Stimulated activated CD8-positive, alpha-beta memory T cell treated with anti-CD3 and anti-CD28 coated beads, Interleukin-7, amount 100 ng/mL, for 1 hour (primary cell): ENCODE measurements at places on chromosomes 2 and 18.

DNA sequence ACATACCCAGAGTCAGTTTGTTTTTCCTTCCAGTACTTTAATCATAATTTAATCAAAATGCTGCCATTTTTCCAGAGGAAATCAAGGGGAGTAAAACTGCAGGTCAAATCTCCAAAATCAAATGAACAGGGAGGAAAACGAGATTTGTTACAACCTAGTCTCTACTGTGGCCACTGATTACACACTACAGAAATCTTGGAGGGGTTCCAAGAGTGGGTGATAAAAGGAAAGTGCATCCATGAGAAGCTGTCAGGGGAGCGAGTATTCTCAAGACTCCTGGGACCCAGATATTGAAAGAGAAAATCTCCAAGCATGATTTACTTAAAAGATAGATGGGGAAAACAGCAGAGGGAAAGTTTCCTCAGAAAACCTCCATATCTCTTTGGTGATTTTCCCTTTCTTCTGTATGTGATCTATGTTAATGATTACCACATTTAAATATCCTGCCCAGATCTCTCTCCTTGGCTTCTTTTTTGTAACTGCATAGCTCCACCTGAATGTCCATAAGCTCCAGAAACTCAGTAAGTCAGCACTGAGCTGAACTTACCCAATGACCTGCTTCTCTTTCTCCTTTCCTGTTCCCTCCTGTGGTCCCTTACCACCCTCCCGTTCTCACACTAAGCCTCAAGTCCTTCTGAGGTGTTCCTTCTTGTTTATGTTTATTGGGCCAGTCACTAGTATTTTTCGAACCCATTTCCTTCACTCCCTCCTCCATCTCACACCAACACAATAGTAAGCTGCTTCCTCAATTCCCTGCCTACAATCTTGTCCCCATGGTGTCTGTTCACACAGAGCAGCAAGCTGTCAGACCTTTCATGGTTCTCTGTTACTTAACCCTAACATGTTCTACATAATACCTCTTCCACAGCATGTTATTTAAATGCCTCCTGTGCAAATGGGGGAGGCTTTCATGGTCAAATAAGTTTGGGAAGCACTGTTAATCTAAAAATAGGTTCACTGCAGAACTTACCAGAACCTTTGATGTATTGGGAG lies 73.9 kb upstream of the TWSG1 start:
- DNase-seq = no peak

DNA sequence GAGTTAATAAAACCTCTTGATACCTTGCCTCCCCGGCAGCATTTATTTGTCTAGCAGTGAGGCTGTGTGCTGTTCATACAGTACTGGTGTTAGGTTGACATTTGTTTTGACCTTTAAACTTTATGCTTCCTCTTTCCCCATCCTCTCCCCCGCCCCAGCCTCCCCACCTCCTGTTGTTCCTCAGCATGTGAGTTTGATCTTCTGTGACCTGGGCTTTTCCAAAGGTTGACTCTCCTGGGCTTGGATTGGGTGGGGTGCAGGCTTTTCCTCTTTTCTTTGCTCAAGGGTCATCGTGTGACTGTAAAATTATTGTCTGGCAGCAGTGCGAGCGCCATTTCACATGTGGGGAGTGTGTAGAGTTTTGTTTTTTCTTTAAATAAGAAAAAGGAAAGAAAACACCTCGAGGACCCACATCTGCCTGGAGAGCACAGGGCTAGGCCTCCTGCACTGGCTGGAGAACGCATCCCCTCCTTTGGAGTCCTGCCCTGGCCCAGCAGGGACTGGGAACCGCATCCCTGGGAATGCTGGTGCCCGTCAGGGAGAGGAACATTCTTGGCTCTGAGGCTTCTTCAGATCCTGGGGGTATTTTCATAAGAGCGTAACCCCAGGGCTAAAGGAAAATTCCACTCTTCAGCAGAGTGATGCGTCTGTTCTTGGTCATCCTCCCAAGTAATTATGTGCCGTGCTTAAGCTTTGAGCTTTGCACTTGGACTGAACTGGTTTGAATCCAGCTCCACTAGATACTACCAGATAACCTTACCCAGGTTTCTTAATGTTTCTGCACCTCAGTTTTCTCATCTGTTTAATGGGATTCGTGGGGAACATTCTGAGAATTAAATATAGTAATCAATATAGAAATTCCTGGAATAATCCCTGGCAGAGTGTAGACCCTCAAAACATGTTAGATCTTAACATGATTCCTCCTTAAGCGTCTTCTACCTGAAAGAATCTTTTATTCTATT lies 91.5 kb downstream of the SETBP1 start:
- no peak for DNase-seq

GRCh38 chr2:240466579-240467148 lies 31.2 kb downstream of the GPC1 start:
- DNase-seq = no peak

DNA sequence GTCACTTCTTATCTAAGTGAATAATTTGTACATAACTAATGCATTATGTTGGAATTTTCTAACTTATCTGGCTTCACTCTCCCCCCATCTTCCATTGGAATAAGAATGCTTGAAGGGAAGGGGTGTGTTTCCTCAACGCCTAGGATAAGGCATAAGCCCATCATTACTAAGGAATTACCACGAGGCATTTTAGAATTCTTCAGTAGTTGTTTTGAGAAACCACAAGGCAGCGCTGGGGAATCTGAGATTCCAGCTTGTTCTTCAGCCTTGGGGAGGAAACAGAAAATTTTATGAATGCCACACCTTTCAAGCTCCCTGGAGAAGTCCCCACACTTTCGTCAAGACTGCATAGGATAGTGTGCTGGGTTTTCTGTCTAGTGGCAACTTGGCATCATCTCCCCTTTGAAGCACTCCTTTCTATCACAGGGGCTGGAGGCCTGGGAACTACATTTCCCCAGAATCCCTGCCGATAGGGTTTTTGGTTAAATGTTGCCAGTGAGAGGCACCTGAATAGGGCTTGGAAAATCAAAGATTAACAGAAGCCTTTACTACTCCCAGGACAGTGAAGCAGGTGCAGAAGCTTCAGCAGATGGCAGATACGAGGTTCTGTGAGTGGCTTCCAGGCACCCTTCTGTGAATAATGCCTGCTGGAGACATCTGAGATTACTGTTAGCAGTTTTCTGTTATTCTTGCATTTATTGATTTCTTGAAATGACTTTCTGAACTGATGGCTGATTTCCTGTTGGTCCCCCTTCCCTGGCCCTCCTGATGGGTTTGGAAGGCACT lies 192.7 kb upstream of the REV1 start:
- DNase-seq = no peak

DNA sequence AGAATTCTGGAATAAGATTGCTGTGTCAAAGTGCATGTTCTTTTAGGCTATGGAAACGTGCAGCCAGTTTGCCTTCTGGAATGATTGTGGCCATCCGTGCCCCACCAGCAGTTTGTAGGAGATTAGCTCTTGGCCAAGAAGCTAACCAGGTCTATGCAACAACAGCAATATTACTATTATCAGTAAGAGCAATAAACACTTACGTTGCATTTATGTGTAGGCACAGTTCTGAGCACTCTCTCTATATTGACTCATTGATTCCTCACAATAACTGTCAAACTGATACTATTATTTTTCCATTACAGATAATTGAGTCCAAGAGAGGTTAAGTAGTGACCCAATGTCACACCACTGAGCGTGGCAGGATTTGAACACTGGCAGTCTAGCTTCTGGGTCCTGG lies 186.4 kb downstream of the DYSF start:
- DNase-seq = no peak

DNA sequence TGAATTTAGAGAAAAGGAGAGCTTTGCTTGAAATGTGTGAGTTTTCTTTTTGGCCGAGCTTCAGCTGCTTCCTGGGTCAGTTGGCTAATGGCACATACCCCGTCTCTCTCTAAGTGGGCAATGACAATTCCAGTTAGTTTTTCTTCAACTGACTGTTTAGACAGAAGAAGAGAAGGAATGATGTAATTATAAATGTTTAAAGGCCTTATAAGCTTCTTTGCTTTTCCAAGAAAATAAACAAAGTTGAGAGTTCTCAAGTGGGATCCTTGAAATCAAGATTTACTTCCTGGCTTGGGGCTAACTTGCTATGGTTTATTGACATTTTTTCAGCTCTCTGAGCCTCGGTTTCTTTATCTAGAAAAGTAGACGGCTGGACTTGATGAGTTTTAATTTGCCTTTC lies 794.9 kb upstream of the ACVR2A start:
- no peak for DNase-seq

GRCh38 chr18:58640891-58641610 lies 12.2 kb upstream of the ALPK2 start:
- no peak for DNase-seq

GRCh38 chr2:104862058-104862941 lies 8.4 kb downstream of the POU3F3 start:
- no peak for DNase-seq

DNA sequence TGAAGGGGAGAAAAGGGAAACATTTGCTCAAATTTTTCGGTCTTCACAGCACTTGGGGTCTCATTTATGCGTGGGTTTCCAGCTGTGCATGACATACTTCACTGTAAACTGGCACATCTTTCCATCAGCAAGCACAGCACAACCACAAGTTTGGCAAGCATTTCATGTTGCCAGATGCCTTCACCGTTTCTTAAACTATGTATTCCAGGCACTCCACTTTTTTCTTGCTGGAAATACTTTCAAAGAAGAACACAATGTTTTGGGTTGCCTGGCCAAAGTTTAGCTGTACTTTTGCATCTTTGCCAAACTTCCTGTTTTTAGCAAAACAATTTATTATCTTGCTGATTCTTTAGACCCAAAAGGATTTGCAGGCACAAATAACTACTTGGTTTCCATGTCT lies 194.6 kb upstream of the MEIS1 start:
- no peak for DNase-seq

DNA sequence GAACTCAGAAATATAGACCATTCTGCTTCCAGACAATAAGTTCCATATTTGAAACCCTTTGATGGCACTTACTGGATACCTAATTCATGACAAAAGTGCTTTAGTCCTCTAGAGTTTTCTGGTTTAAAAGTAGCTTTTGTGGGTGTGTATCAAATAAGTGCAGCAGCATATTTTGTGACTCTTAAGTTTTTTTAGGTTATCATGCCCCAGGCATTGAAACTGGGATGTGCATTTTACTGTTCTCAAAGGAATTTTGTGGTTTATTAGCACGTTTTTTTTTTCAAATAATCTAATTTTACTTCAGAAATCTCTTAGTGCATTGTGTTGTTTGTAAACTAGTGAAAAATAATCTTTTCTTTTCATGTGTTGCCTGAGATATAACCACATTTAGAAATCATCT lies 1.5 kb downstream of the XRCC5 start:
- no peak for DNase-seq

DNA sequence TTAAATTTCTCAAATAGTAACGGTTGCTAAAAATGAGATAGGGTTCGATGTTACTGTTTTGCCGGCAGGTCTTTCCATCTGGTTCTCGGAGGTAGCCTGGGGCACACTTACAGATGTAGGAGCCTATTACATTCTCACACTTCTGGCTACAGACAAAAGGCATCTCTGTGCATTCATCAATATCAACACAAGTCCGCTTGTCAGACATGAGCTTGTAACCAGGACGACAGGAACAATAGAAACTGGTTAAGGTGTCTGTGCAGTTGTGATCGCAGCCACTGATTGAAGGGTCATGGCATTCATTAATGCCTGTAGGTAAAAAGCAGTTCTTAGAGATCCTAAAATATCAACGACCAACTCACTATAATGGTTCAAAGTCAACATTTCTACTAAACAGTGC lies 116.3 kb downstream of the DHRS9 start:
- DNase-seq = no peak

DNA sequence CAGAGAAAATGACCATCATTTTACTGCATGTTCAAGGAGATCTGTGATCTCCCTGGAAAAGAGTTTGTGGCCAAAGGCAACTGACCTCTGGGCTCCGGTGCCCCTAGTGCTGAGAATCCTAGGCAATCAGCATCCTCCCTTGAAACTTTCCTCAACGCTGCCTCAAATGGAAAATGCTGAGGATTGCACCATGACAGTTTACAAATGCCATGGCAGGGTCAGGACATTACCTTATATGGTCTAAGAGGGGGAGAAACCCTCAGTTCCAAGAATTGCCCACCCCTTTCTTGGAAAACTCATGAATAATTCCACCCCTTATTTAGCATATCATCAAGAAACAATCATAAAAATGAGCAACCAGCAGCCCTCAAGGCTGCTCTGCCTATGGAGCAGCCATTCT lies 48.3 kb downstream of the ALPK2 start:
- no peak for DNase-seq

GRCh38 chr2:48756289-48756688 lies 765 bp upstream of the LHCGR start:
- no peak for DNase-seq

DNA sequence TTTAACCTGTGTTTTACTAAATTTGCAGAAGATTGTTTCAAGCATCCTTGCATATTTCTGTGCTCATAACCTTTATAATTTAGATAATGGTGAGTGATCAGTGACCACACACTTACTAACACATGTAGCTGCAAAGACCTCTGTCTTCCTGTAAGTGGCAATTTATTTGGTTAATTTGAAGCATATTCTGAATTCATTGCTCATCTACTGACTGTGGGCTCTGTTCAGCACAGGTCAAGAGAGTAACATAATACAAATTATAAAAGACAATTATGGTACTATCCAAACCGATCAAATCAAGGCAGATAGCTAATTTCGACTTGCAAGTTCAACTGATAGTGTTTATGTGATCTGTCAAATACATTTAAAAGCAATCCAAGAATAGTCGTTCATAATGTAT lies 223.9 kb upstream of the FAM98A start:
- no peak for DNase-seq

DNA sequence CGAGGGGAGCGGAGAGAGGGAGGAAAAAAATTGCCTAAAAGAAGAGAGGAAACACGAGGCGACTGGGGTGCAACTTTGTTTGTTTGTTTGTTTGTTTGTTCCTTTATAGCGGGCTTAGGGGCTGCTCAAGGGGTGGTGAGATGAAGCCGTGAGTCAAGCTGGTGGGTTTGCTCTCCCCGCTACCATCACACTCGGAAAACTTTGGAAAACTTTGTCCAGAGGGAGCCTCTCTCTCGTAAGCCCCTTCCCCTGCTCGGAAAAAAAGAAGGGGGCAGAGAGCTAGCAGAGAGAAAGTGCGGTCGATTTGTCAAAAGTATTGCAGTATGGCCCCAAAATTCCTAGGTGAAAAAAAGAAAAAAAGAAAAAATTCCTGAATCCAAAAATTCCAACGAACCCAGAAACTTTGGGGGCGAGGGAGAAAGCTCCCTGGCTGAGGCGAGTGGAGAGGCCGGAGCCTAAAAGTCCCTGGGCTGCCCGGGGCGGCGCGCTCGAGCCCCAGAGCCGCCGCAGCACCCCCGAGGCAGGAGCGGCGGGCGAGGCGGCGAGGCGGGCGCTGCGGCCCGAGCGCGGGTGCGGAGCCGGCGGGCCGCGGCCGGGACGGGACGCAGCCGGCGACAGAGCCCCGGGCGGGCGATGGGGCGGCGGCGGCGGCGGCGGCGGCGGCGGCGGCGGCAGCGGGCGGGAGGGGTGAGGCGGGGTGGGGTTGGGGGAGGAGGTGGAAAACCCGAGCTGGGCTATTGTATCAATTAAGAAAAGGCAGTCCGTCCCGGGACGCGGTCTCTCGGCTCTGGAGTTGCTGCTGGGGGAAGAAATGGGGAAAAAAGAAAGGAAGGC lies 558 bp upstream of the CYP26B1 start:
- DNase-seq = no peak

GRCh38 chr2:202171241-202171825 lies 67.1 kb downstream of the SUMO1 start:
- DNase-seq = no peak
